ENCODE measurements at places on chromosomes 11 and 22. TPM values are rescaled to one million over a fixed set of nuclear protein-coding genes. Genes with fewer than 3 reads are reported as not detected.

GRCh38 chr22:39423976-39424375 lies 24.4 kb downstream of the TAB1 start:
- no peak for DNase-seq

DNA sequence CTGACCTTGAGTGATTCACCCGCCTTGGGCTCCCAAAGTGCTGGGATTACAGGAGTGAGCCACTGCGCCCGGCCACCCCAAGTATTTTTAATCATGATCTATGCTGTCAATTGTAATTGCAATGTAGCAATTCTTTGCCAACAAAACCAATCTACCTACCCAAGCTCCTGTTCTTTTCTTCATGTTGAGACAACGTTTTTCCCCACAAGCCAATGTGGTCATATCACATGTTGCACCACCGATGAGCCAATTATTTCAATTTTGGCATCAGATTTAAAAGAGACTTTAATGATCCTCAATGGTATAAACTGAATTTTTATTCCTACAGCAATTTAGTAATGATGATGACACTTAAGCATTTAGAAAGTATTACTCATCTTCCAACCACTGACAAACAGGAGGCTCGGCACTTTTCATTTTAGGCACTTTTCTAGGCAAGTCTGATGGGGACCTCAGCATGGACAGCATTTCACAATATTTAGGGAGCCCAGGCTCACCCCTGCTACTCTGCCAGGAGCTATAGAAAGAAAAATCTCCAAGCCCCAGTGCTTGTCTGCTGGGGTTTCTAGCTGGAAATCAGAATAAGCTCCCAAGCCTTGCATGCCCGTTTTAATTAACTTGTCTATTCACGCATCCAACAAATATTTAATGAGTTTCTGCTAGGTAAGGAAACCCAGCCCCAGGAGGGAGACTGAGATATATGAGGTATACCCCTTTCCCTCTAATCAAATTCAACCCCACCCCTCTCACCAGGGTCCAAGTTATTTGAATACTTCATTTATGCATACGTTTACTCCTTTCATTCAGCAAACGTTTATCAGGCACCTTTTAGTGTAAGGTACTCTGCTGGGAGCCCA lies 291.4 kb downstream of the ST3GAL4 start:
- no peak for DNase-seq

- DNase-seq: no peak
These were observed 17.0 kb upstream of the OMP start for GRCh38 chr11:77085652-77086051.

The SCN4B gene
- total RNA-seq: 0.38 TPM

DNA sequence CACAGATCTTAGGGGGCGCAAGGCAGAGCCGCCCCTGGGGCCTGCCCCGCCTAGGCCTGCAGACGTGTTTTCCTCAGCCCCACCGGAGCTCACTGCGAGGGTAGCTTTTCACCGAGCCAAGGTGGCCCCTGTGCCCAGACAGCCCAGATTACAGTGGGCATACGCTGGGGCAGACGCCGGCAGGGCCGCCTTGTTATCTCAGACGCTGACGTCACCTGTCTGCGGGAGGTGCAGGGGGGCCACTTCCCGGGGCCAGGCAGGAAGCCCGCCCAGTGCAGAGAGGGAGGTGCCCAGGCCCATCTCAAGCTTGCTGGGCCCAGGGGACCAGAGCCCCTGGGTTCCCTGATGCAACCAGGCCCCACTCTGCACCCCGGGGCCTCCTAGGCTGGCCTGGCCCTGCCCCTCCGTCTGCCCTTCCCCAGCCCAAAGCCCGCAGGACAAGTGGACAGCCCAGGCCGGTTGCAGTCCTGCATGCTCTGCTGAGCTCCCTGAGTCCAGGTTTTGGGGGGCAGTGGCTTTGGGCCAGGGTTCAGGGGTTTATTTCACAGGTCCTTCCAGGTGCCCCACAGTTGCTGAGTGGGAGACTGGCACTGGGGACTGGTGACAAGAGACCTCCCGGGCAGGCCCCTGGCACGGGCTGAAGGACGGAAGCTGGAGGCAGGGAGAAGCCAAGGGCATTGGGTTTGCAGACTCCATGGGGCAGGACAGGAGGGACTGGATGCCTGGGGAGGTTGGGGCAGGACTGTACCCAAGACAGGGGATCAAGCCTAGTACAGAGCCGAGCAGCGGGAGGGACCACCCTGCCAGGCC lies 38.6 kb downstream of the IGF2 start:
- DNase-seq: no peak

GRCh38 chr11:91394727-91395414 lies 829.7 kb upstream of the FAT3 start:
- DNase-seq: no peak

The CARD18 gene
- not detected for total RNA-seq

DNA sequence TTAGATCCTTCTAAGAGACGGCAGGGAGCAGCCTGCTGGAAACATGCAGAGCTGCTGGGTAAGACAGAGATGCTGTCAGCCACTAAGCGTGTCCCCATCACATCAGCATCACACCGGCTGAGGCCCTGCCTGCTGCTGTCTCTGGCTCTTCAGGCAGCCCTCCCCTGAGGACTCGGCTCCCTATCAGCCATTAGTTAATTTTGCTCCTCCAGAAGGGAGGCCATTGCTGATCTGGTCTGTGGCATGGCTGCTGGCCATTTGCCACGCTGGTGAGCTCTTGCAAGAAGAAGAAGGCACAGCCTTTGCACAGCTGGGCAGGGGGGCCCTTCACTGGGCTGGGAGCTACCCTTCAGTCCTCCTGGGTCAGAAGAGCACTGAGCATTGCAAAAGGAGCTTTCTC lies 131.2 kb upstream of the PARVA start:
- DNase-seq: no peak

GRCh38 chr11:58832056-58832645 lies 12.4 kb downstream of the GLYATL2 start:
- DNase-seq: peak; percentile 13

GRCh38 chr11:25769287-25769686 lies 562.6 kb upstream of the ANO3 start:
- DNase-seq: no peak

GRCh38 chr11:109364851-109365250 lies 57.1 kb upstream of the C11orf87 start:
- no peak for DNase-seq

The PVALB gene
- not detected for total RNA-seq

DNA sequence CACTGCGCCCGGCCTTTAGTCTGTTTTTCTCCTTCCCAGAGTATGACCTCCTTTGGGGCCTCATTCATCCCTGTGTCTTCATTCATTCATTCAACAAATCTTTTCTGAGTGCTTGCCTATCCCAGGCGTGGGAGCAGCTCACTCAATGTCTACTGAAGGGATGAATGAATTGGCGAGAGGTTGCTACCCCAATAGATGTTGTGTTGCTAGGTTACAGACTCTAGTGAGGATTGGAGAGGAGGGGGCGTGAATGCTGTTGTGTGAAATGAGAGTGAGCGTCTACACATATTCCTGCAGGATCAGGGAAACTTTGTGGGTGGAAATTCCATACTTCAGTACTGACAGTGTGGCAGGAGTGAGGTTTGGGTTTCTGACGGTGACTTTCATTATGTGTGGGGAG lies 55.5 kb upstream of the EP300 start:
- DNase-seq: no peak

The SMTN gene
- 82.9 TPM for total RNA-seq

The IGF2 gene
- total RNA-seq: 2.3 TPM

DNA sequence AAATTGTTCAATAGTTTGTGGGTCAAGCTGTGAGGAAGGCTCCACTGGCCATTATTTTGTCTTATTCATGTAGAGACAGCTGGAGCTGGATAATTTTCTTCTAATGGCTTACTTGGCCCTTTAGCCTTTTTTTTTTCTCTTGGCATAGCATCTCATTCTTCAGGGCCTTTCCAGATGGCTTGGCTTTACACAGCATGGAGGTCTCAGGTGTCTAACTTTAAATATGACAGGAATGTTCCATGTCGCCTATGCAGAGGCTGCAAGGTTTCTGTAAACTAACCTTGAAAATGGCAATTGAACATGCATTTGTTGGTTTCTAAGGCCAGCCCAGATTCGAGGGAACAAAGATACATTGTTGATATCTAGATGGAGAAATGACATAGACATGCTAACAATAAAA lies 247.9 kb upstream of the CNTN5 start:
- no peak for DNase-seq

DNA sequence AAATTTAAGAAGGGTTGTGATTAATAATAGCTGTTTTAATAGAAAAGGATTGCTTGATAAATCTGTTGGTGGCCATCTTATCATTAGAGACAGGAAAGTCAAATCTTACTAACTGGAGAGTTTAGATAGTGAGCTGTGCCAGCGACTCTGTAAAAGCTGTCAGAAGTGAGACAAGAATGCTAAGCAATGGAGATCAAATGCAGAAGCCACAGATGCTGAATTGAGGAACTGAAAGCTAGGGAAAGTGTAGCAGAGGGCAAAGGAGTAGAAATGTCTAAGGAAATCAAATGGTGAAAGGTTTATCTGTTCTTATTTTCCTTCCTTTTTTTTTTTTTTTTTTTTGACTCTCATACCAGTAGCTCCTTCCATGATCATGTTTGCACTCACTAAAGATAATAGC lies 13.7 kb downstream of the MS4A13 start:
- no peak for DNase-seq
